Stimulated activated CD4-positive, alpha-beta T cell treated with anti-CD3 and anti-CD28 coated beads, Interleukin-15, amount 100 ng/mL, for 48 hours (primary cell): ENCODE measurements at places on chromosomes 6 and 20.
A peak's percentile ranks its signal among the peaks of the same experiment; 100 is the strongest.

GRCh38 chr20:40326784-40327183 lies 362.3 kb downstream of the MAFB start:
- DNase-seq = no peak

DNA sequence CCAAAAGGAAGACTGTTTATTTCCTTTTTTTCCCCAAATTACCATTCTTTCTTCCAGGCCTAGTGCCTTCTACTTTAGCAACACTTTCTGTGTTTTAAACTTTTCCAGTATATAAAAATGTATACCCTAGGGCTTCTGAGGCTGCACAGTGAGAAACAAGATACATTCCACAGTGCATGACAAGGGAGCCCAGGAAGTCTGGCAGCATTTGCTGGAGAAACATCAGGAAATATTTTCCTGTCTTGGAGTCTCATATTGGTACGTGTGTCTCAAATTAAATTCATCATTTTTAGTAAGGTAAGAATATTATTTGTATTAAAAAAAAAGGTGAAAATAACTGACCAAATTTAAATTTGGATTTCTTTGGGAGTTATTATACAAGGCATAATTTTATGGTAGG lies 662.6 kb downstream of the RFPL4B start:
- no peak for DNase-seq

GRCh38 chr6:24064106-24064505 lies 61.9 kb upstream of the NRSN1 start:
- DNase-seq = no peak

DNA sequence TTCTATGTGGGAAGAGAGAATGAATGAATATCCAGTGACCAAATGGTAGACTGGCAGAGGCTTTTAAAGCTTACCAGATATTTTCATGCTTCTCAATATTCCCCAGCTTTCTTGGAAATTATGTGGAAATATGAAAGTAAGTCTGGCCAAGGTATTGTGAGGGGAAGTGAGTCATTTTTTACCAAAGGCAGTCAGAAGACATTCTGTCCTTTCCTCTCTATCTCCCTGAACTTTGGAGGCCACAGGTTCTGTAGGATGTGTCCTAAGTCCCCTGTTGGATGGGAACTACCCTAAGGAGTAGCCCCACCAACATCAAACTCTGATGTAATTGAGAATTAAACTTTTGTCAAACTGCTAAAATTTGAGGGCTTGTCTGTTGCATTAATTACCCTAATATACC lies 593.8 kb upstream of the NRSN1 start:
- no peak for DNase-seq

DNA sequence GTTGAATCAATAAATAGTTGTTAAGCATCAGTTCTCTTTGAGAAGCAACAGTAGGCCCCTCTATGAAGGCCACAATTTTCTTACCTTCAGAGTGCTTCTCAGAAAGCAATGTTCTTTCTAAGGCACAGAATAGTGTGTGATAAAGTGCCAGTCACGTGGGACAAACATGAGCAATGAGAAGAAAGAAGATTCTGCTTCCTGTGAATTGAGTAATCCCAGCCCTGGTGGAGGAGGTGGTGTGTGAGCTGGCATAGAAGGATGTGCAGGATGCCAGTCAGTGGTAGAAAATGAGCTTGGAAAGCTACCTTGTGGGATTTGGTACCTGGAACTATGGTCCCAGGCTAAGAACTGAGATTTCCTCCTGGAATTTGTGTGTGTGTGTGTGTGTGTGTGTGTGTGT lies 21.7 kb downstream of the KIZ start:
- DNase-seq = no peak

- no peak for DNase-seq
Measured at GRCh38 chr6:146498309-146498708, 45.3 kb upstream of the RAB32 start.

DNA sequence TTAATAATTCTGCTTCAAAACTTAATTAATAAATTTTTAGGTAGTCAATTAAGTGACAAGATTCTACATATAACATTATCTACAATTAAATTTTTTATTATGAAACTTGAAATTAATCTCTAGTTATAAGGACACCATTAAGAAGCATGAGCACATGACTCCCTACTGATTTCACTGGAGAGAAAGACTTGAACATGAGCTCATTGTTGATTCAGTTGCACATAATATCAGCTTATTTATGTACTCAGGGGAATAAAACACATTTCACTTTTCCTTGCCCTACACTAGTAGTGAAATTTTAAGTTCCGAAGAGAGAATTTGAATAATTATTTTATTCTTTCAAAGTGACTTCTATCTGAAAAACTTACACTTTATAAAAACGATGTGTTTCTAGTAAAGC lies 370.2 kb upstream of the EPHA7 start:
- no peak for DNase-seq

GRCh38 chr6:168428863-168429262 lies 12.1 kb upstream of the SMOC2 start:
- no peak for DNase-seq

DNA sequence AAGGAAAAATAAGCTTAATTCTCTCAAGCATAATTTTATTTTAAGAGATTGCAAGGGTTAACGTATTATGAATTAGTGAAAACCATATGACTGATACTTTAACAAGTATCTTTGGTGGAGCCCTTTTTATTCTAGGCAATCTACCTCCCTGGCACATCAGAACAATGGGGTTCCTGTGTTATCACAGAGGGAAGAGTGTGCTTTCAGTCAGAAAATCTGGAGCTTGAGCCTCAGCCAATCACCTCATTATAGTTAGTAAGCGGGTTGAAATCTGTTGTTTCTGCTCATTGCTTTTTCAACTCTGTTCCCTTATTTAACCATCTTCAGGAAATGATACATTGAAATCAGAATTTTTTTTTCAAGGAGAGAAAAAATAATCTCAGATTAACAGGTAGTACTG lies 391 bp downstream of the ADGRF1 start:
- no peak for DNase-seq

DNA sequence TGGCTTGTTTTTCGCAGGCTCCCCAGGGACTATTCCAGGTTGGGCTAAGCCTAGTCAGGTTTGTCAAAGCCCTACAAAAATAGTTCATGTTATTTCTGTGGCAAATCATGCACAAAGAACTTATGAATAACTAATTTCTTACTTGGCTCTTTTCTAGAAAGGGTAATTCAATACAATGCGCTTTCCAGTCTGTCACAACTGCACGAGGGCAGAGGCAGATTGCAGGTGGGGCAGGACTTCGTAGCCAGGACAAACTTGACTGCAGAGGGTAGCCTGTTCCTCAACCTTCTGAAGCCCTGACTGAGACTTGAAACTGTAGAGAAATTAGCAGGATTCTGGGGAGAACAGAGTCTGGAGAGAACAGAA lies 253.5 kb downstream of the QKI start:
- DNase-seq = no peak

DNA sequence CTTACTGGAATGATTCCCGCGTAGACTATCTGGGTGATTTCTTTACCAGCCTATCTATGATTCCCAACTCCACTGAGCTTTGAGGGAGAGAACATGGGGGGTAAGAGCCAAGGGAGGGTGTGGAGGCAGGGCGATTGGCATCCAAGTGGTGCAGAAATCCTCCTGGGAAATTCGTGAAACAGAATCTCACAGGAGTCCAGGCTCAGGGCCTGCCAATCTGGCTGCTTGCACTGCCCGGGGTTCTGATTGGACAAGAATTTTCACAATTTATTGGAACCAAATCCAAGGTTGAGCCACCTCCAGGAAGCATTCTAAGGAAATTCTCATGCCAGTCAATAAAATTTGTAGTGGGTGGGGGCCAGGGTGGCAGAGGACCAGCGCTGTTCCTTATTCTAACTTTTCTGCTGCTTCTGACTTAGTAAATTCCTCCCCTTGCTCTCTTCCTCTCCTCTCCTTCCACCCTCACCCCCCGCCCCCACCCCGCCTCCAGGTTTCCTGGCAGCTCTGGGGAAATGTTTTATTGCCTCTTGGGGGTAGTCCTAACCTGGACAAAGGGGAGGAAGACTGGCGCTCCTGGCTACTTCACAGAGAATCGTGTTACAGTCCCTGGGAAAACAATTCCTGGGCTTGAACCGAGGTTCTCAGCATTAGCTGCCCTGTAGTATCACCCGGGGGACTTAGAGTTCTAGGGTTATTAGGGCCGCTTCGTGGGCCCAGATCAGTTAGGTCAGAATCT lies 3.1 kb downstream of the BMP6 start:
- DNase-seq = no peak

GRCh38 chr6:89675949-89676748 lies 37.6 kb upstream of the LYRM2 start:
- no peak for DNase-seq

DNA sequence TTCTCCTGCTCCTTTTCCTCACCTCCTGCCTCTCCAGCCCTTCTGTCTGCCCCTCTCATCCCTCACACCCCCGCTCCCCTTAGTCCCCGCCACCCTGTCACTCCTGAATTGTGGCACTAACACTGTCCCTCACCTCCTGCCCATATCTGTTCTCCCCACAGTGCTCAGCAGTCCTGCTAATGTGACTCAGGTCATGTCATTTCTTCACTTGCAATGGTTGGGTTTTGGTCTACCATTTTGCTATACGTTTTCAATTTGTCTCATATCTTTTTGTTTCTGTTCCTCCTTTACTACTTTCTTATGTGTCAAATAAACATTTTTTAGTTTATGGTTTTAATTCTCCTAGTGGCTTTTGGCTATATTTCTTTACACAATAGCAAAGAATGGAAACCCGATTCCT lies 1.3 kb upstream of the HLA-B start:
- DNase-seq = no peak

DNA sequence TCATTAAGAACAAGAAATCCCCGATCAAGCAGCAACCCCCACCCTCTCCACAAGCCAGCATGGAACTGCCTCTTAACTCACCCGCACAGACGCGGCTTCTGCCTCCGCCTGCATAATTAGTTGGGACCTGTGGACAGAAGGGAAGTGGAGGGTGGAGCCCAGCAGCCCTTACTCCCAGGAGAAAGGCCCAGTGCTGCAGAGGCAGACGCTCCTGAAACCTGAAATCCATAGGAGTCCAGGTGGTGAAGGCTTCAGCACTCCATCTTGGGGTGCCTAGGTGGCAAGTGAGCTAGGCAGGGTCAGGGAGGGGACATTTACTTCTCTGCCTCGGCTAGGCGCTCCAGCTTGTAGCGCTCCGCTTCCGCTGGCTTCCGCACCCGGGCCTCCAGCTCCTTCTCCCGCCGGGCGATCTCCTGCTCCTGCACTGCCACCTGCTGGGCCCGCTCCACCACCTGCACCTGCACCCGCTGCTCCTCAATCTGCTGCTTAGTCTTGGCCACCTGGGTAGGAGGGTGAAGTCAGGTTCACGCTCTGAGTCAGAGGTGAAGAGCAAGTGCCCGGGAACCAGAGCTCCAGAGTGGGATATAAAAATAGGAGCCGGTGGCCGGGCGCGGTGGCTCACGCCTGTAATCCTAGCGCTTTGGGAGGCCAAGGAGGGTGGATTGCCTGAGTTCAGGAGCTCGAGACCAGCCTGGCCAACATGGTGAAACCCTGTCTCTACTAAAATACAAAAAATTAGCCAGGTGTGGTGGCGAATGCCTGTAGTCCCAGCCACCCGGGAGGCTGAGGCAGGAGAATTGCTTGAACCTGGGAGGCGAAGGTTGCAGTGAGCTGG lies 10.7 kb downstream of the TUBB start:
- peak; percentile 86 for DNase-seq

DNA sequence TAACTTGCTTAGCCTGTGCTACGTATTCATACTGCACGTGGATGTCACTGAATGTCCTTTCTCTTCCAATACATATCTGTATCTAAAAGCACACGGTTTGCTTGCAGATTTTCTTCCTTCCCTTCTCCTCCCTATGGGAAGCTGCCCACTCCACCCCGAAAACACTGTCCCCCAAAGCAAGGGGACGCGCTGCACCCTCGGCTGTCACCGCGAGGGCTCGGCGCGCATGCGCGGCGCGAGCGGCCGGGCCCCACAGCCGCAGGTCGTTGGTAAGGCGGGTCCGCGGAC lies 659 bp downstream of the TMX4 start:
- peak; percentile 15 for DNase-seq

GRCh38 chr6:4510317-4510716 lies 265.9 kb upstream of the CDYL start:
- no peak for DNase-seq

DNA sequence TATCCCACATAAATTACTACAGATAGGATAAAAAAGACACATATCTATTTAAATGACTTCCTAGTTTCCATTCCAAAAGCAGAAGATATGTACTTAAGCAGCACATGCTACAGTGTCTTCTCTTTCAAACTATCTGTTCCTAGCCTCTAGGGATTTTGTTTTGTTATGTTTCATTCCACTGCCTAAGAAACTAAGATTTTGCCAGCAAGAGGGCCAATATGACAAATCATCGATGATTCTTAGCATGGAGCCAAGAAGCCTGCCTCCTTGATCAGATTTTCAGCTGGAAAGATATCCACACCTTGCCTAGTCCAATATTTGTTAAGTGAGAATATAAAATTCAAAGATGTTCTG lies 7.0 kb downstream of the SNX5 start:
- DNase-seq = no peak

- no peak for DNase-seq
Measured at GRCh38 chr6:91704531-91704930, 1117.7 kb upstream of the MAP3K7 start.

GRCh38 chr6:53671111-53671510 lies 5.6 kb upstream of the KLHL31 start:
- no peak for DNase-seq

DNA sequence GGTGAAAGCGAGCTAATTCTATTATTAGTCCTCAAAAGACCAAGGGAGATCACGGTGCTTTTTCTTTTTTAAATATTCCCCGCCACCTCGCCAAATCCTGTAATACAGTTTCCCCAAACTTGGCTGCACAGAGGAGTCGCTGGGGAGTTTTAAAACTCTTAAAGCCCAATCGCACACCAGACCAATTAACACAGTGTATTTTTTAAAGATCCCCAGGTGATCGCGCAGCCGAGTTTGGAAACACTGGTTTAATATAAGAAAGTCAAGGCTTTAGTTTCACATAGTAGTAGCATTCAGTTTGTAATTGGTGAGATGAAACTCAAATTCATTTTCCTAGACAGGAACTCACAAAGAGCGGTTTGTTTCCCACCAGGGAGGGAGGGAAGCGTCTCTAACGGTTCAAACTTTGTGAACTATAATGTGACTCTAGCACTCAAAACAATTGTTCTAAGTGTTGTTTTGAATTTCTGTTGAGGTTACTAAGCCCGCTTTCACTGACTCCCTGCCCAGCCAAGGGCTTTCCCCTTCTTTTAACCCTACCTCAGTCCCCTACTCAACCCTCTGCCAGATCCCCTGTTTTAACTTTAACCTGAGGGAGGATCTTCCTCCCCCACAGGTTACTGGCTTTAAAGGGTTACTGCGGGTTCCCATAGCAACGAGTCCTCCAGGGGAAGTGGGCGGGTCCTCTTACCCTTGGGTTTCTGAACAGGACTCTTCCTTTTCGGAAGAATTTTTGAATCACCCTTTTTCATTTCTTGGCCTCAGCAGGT lies 25.7 kb upstream of the BTBD3 start:
- peak; percentile 45 for DNase-seq

- DNase-seq = no peak
Measured at GRCh38 chr6:163384510-163384909, 30.0 kb upstream of the QKI start.

- DNase-seq = no peak
Measured at GRCh38 chr6:115120391-115120790, 777.6 kb upstream of the HS3ST5 start.
